Activated naive CD4-positive, alpha-beta T cell treated with anti-CD3 and anti-CD28 coated beads, Interleukin-2, amount 10 ng/mL, durations not matched to agents 7 days and 5 days (primary cell): ENCODE measurements at places on chromosomes 2 and 18.

DNA sequence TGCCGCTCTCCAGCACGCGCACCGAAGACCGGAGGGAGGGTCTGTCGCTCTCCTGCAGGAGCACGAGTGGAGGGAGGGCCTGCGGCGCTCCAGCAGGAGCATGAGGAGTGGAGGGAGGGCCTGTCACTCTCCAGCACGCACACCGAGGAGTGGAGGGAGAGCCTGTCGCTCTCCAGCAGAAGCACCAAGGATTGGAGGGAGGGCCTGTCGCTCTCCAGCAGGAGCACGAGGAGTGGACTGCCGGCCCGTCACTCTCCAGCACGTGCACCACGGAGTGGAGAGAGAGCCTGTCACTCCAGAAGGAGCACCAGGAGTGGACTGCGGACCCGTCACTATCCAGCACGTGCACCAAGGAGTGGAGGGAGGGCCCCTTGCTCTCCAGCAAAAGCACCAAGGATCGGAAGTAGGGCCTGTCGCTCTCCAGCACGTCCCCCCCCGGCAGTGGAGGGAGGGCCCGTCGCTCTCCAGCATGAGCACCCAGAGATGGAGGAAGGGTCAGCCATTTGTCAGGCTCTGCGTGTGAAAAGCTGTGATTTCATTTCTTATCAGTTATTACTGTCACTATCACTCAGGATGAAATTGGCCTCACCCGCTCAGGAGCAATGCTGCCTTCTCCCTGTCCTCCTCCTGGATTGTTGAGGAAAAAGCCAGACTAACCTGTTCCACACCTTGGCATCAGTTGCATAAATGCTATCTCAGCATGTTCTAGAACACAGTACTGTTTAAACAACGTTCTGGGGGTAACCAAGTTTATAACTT lies 35.9 kb downstream of the ADI1 start:
- H3K27me3 ChIP-seq: no peaks in the 10 kb centered on the region
- H3K27ac ChIP-seq: no peak overlapping the region
- H3K4me1 ChIP-seq: no peaks in the 10 kb centered on the region

DNA sequence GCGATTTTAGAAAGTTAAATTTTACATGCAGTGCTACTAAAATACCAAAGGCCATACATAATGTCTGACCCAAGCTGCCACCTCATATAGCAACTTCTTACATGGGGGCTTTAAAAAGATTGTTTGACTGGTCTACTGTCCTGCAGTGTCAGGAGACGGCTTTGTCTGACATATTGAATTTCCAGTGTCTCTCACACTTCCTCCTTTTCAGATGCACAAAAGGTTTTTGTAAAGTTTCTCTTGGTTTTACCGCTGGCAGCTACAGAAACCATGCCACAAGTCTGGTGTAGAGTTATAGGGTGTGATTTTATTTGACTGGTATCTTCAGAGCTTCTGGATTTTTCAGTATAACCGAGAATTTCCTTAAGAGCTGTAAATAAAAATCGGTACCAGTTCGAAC lies 1.1 kb upstream of the ASAP2 start:
- no peak for DNase-seq
- H3K36me3 ChIP-seq: no peaks in the 10 kb centered on the region
- H3K27ac ChIP-seq: no peak overlapping the region
- peaks cover 7% of the 10 kb centered on the region for H3K4me1 ChIP-seq

DNA sequence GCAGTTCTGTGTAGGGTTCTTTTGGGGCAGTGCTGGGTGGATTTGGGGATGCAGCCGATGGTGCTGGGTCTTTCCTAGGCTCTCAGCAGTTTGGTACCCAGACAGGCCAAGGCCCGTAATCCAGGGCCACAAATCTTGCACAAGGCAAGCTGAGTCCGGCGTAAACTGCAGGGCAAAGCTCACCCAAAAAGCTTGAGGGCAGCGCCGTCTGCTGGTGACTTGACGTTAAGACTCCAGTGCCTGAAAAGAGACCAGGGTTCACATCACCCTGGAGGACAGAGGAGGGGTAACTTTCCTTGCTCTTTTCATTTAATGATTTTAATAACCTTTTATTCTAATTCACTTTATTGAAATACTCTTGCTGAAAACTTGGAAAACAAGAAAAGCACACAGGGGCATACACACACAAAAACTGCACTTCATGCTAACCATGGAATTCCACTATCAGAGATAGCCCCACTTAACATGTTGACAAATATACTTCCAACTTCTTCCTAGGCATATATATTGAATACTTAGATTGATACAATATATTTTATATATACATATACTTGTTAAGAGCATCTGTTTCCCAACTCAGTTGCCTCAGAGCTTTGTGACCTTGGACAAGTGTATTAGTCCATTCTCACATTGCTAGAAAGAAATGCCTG lies 38.9 kb downstream of the CNGA3 start:
- no peak overlapping the region for H3K4me3 ChIP-seq
- H3K4me1 ChIP-seq: no peaks in the 10 kb centered on the region
- peaks cover 30% of the 10 kb centered on the region for H3K27me3 ChIP-seq

GRCh38 chr18:77949355-77949973 lies 699.8 kb downstream of the GALR1 start:
- H3K36me3 ChIP-seq: no peaks in the 10 kb centered on the region
- H3K27ac ChIP-seq: no peak overlapping the region
- H3K27me3 ChIP-seq: no peaks in the 10 kb centered on the region
- H3K4me1 ChIP-seq: no peaks in the 10 kb centered on the region
- no peak overlapping the region for H3K4me3 ChIP-seq

- no peak overlapping the region for H3K27ac ChIP-seq
- DNase-seq: no peak
- H3K27me3 ChIP-seq: no peaks in the 10 kb centered on the region
- no peak overlapping the region for H3K4me3 ChIP-seq
These were observed 19.7 kb upstream of the ASNSD1 start for GRCh38 chr2:189641590-189641989.

DNA sequence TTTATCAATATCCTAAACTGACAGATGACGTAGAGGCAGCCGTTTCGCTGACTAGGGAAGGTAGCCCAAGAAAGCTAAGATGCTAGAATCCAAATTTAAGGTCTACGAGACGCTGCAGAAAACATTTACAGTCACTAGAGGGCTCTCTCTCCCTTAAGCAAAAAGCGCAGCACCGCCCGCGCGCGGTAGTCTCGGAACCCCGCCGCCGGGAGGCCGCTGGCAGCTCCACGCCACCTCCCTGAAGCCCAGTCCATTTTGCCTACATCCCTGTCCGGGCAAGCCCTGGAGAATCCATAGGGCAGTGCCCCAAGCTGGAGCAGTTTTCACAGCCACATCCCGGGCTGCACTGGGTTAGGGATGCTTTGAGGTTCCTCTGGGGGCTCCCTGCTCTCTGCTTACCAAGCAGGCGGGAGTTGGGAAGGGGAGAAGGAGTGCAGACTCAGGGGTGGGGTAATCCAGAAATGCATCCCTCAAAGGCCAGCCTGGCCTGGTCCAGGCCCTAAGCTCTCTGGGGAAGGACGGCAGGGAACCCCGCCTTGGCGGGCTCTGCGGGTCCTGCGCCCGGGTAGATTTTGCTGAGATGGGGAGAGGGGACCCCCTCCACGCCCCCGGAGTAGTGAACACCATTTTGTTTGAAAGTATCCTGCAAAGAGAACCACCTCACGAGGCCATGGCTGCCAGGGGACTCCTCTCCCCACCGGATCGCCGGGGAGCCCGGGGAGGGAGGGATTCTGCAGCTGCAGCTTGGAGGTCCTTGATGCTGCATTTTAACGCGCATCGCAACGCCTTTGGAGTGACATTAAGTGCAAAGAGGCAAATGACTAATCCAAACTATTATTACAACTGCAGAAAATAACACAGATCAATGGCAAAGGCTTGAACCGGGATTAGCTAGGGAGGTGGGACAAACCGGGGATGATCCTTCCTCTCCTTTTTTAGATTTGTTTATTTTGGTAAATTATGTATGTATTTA lies 1.3 kb upstream of the DPYSL5 start:
- peak overlapping the region; percentile 46 for H3K4me3 ChIP-seq
- peaks cover 73% of the 10 kb centered on the region for H3K27me3 ChIP-seq
- H3K36me3 ChIP-seq: no peaks in the 10 kb centered on the region
- H3K4me1 ChIP-seq: peaks cover 11% of the 10 kb centered on the region
- H3K27ac ChIP-seq: no peak overlapping the region
- DNase-seq: peak; percentile 67

- H3K27me3 ChIP-seq: peaks cover 11% of the 10 kb centered on the region
- H3K36me3 ChIP-seq: no peaks in the 10 kb centered on the region
- DNase-seq: peak; percentile 55
- no peaks in the 10 kb centered on the region for H3K4me1 ChIP-seq
These were observed 104.4 kb upstream of the SALL3 start for GRCh38 chr18:78875016-78875777.
